GM12891 (cell line): ENCODE measurements at places on chromosomes 4 and X.

DNA sequence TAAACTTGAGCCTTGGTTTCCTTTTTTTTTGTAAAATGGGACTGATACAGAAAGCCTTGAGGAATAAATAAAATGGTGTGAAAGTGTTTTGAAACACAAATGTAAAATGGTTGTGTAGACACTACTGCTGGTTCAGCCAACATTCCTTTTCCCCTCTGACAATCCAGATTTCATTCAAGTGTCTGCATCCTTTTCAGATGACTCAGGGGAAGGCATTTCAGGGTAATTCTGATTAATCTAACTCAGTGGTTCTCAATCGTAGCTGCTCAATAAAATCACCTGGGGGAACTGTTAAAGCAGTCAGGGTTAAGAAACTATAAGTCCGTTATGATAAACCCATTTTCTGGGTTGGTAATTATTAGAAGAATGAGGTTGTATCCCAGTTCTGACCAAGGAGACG is 4.6 kb downstream of the ARHGAP10 start:
- no peak for DNase-seq

DNA sequence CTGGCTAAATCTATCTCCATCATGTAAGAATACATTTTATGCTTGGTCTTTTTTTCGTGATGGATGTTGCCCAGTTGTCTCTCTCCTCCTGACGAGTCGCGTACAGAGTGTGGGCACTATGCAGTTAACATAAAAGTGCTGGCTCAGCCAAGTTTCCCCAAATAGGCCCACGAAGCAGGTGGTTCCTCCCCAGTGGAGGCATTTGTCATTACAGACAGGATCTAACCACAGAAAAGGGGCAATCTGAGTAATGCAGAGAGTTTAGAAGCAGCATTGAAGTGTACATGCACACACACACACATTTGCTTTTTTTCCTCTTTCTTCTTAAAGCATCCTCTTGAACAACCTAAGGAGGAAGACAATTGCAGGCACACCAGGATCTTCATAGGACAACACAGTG is 188.7 kb upstream of the VCX start:
- no peak for DNase-seq

DNA sequence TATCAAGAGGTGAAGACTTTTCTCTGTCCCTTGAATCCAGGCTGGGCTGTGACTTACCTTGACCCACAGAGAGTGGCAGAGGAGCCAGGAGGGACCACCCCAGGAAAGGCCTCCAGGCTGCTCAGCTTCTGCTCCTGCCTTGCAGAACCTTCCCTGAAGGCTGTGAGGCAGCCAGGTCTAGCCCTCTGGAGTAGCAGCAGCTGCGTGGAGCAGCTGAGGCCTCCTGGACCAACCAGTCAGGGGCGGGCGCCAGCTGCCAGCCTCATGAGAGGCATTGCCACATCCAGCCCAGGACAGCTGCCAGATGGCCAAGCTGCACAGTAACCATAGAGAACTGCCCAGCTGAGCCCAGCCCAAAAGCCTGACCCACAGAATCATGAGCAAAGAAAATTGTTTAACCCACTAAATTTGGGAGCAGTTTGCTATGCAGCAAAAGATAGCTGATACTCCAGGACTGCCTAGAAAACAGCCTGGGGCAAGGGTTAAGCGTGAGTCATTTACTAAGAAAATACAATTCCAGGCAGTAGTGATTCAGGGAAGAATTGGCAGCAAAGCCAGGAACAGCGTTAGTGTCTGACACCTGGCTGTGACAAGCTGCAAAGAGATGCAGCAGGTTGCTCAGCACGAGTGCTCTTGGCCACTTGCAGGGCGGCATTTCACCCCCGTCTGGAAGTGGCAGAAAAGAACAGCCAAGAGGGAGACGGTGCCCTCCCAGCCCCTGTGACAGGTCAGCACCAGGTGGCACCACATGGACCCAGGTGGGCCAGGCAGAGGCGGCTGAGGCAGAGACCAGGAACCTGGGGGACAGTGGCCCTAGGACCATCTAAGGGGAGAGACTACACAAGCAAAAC is 14.7 kb upstream of the PDE6B start:
- DNase-seq: no peak

DNA sequence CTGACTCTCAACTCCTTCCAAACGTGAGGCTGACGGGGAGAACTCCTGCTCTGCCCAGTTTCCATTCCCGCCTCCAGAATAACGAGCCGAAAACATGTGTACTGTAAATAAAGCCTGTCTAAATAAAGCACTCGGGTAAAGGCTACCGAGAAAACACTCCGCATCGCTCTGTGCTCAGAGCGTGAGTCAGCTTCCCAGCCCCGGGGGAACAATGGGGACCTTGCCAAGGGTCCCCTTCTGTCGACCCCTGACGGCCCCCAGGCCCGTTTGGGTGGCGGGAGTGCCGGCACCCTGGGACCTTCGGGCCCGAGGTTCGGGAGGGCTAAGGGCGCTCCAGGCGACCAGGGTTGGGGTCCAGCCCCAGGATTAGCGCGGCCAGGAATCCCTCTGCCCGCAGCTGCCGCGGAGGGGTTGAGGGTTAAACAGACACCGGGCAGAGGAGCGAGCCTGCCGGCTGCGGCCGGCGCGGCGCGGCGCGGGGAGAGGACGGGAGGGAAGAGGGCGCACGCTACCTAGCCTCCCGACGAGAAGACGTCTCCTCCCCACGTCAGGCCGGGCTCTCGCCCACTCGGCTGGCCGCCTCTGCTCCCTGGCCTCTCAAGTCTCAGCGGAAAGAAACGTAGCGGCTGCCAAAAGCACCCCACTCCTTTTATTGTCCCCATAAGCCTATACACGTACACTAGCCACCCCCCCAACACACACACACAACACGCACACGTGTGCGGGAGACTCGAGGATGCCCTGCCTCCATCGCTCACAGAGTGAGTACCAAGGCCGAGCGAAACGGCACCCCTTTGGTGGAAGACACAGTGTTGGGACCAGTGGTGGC is 85.5 kb downstream of the BCOR start:
- no peak for DNase-seq
